ENCODE measurements at places on chromosomes 7 and 10.
A peak's percentile ranks its signal among the peaks of the same experiment; 100 is the strongest.

DNA sequence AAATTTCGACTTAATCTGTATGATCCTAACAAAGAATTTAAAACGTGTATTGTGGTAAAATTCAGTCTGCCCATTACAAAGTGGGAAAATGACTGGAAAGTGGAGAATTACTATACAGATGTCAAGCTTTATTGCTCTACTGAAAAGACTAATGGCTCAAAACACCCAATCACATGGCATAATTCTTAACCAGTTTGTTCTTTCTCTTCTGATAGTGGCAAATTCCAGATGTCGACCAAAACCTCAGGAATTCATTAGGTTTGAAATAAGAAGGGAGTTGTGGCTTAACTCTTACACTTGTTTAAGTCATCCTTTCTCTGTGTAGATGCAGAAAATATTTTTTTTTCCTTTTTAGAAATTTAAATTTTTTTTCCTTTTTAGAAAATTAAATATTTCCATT, 1254.9 kb upstream of the LRRN3 start:
- DNase-seq: no peak

DNA sequence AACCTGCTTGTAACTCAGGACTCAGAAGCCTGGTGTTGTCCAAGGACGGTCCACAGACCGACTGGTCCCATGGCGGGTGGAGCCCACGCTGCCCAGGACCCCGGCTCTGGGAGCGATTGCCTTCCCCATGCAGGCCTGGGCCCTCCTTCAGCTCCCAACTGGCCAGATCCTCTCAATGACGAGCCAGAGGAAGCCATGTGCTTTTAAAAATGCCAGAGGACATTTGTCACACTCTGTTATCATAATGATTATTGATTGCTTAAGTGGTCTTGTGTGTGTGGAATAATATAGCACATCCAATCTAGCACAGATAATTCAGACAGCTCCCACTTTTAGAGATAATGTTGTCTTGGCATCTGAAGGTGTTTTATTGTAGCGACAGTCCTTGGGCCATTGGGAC, 22.6 kb upstream of the OGDHL start:
- no peak for DNase-seq

- peak; percentile 63 for DNase-seq
Observed at GRCh38 chr7:54932818-54933543, 85.8 kb upstream of the EGFR start.

- no peak for DNase-seq
Observed at GRCh38 chr7:125984795-125985194, 1055.2 kb upstream of the POT1 start.

- no peak for DNase-seq
Observed at GRCh38 chr10:8365935-8366911, 311.7 kb downstream of the GATA3 start.
